Dermis blood vessel endothelial cell (primary cell): ENCODE measurements at places on chromosomes 3 and 15.

- DNase-seq = no peak
Measured at GRCh38 chr3:195916291-195916690, 7.9 kb upstream of the TNK2 start.

DNA sequence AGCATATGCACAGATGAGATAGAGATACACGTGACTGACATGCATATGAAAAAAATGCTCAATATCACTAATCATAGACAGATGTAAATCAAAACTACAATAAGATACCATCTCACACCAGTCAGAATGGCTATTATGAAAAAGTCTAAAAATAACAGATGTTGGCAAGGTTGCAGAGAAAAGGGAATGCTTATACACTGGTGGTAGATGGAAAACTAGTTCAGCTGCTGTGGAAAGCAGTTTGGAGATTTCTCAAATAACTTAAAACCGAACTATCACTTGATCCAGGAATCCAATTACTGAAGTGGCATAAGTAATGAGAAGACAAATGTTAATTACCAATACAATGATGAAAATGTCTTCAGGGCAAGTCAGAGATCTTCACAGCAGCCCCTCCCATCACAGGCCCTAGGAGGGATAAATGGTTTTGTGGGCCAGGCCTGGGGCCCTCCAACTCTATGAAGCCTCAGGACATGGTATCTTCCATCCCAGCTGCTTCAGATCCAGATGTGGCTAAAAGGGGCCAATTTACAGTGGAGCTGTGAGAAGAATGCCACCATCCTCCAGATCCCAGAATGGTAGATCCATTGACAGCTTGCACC, 71.4 kb upstream of the PLSCR4 start:
- DNase-seq = no peak

- DNase-seq = no peak
Measured at GRCh38 chr3:174547801-174548435, 311.2 kb upstream of the NAALADL2 start.

DNA sequence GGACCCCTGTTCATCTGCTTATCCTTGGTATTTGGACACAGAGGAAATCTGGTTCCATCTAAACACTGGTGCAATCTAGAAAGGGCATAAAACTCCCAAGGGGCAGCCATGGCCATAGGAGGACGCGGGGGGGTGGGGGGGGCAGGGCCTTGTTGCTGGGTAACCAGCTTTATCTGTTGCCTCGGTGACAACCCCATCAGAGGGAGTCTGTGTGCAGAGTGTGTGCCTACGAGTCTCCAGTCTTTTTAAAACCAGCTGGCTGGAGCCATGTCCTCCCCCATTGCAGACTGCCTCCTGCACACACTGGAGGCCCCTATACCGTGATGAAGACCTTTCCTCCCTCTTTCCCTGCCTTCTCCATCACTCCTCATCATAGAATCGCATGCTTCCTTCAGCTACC, 26.4 kb upstream of the CORO2B start:
- DNase-seq = no peak

- no peak for DNase-seq
Measured at GRCh38 chr3:21621181-21621651, 129.8 kb downstream of the ZNF385D start.

DNA sequence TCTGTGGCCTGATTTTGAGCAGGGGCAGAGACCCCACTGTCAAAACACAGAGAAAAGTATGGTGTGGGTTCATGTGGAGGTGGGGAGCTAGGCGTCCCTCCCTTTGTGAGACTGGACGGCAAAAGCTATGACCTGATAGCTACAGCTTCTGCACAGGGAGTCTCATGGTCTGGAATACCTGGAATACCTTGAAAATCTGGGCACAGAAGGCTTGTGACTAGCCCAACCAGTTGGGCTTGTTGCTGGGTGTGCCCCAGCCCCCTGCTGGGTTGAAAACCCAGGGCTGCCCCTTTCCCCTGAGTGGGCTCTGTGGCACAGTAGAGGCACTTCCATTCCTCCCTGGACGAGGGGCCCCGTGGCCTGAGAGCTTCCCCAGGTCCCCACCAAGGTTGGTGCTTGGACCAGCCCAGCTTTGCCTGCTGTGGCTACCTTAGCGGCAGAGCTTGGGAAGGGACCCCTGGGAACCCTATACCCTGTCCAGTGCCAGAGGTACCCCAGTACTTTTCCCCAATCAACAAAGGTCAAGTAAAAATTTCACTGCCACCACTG, 37.3 kb downstream of the SLC2A2 start:
- DNase-seq = no peak

DNA sequence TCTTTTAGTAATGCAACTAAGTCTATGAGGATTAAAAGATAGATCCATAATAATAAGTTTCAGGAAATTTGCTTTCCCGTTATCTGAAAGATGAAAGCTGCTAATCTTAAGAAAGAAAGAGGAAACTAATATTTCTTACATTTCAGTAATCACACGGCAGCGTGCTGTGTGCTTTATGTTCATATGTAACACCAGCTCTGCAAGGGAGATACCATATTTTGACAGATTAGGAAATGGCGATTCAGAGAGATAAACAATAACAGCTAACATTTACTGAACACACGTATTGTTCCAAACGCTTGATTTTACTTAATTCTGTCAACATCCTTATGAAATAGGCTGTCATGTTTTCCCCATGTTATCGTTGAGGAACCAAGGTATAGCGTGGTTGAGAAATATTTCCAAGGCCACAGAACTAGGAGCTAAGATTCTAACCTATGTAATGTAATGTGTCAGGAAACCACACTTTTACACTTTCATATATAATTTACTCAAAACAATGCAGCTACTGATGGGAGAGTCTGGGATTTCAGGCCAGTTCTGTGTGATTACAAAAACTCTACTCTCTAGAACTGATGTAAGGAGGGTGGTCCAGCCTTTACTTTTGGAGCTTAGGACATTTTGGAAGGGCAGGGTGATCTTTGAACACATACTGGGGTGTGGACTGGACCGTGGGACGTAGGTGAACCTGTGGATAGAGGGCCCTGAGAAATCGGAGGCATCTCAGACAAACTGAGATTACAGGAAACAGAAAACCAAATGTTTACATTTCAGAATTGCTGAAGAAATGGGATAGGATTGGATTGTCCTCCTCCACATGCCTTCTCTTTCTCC, 100.6 kb downstream of the IL1RAP start:
- no peak for DNase-seq

DNA sequence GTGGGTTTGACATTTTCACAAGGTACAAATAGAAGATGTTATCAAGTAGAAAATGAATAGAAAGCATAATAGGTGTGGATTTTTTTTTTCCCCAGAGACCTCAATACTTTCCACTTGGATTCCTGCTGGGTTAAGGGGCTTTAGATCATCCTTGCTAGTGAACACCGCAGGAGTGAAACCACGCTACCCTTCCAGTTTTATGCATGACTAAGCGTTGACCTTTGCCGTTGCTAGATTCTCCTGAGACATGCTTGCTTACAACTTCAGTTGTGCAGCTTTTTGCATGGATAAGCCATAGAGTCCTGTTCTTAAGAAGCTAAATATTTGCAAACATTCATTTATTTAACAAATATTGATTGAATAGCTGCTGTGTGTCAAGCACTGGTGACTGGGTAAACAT, 299.7 kb upstream of the LMCD1 start:
- no peak for DNase-seq

- no peak for DNase-seq
Measured at GRCh38 chr15:75335313-75335704, 554 bp upstream of the COMMD4 start.

- no peak for DNase-seq
Measured at GRCh38 chr3:81041331-81041730, 720.1 kb downstream of the GBE1 start.

- no peak for DNase-seq
Measured at GRCh38 chr3:38964204-38964603, 87.5 kb downstream of the SCN11A start.

- DNase-seq = no peak
Measured at GRCh38 chr3:52029053-52029452, 27.3 kb downstream of the DUSP7 start.

GRCh38 chr3:196177567-196177966, 33.6 kb downstream of the ZDHHC19 start:
- DNase-seq = no peak

GRCh38 chr3:58356054-58356453, 23.4 kb downstream of the PXK start:
- no peak for DNase-seq

DNA sequence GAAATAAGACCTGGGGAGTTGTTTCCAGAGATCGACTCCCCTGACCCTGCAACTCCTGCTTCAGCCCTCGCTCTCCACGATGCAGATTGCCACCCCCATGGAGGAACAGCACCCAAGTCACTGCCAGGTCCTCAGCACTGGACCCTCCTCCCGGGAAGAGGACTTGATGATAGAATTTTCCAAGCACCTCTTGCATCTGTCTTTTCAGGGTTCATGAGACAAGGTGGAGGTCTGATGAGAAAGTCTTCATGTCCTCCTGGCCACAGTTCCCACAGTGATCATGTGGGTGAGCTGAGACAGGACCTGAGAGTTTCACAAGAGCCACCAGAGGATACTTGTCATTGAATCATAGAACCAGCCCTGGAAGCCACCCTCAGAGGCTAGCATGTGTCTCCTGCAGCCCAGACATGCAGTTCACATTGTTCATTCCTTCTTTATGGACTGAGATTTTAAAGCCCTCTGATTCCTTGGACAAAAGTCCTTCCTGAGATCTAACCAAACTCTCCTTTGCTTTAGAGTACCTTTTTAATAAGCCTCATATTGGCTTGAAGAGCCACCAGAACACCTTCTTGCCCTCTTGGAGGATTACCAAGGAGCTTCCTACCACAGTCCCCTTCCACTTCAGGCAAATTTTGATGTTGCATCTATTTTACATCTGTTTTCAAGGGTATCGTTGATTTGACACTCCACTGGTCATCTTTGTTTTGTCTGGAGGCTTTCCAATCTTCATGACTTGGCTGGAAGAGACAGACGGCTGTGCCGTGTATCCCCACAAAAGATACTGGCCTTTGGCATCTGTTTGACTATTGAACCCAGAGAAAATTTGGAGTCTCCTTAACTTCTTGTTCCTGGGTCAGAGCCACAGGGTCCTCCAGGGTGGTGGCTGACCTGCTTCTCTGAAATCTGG, 224.8 kb upstream of the BHLHE40 start:
- no peak for DNase-seq

DNA sequence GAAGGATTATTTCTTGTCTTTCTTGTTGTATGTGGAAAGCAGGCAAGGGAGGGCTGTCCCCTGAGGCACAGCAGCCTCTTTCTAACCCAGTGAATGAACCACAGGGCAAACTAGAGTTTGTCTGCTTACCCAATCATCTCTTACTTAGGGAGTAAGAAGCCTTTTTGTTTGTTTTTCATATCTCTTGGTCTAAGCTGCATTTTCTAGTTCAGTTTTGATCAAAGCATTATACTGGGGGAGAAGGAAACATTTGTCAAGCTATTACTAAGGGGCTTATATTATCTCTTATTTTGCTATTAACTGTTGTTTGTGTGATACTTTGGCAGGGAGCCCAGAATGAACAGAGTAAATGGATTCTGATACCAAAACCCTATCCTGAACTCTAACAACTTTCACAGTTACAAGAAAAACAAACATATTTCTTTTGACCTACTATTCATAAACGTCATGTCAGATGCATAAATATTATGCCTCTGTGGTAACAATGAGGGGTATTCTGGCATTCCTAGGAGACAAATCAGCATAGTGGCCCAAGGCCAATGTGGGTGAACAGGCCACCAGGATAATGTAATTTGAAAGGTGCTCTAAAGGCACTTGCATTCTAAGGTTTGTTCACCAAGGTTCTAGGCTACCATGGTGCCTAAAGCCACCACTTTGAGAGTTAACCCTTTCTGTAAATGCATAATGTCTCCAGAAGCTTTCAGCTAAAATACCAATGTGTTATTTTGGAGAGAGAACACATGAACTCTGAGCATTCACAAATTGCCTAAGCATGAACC, 271.6 kb upstream of the ZPLD1 start:
- peak; percentile 93 for DNase-seq

DNA sequence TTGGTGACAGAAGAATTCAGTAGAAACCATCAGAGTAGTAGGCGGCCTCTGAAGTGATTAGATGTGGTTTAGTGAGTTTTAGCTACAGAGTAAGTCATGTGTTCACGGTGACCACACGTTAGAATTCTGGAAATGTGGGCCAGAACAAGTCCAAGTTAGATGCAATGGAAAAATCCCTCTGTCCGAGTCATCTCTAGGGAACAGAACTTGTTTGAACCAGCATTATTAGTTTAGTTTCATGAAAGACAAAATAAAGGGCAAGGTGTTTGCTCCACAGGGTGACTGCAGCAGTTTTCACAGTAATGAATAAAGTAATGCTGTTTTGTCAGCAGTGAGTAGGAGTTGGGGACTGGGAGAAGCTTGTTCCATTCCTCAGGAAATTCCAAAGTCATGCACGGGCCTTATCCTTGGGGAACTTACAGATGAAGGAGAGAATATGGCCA, 100.2 kb downstream of the CGNL1 start:
- peak; percentile 37 for DNase-seq

DNA sequence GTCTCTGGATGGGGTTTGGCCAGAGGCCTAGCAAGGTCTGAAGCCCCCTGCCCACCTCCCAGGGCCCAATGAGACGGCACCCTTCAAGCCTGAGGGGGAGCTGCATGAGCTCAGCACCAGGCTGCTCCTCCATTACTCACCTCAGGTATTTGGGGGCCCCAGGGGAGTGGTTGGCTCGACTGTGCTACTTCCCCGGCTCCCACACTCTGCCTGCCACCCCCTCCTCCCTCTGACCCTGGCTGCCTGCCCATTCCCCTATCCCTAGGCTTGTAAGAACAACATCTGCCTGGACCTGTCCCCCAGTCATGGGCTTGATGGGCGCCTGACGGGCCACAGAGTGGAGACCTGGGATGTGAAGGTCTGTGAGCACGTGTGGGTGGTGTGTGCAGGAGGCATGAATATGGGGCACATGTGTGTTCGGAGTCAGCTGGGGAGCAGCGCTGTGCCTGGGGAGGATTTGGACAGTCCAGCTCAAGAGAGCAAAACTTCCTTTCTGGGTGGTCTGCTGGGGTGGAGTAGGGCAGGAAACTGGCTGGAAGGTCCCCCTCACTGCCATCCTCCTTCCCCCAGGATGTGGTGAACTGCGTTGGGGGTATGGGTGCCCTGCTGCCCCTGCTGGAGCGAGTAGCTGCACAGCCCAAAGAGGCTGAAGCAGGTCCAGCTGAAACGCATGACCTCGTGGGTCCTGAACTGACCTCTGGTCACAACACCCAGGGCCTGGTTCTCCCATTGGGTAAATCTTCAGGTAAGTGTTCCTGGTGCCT, 17.4 kb downstream of the NBEAL2 start:
- no peak for DNase-seq

- DNase-seq = no peak
Measured at GRCh38 chr3:186605561-186606545, 7.0 kb upstream of the AHSG start.

DNA sequence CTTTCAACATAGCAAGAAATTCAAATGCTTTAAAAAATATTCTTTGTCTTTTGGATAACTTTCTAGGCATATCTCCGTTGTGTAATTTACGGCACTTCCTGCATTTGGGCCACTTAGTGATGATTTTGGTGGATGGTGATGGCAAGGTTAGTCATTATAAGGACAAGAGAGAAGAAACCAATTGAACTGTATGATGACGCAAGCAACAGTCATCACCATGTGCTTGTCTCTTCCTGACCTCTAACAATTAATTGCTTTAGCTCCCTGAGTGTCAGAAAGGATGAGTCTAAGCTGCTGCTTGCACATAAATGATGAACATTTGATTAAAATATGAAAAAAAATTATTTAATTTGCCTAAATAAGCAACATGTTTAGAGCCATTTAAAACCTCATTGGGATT, 11.3 kb upstream of the P2RY12 start:
- no peak for DNase-seq

GRCh38 chr3:57971975-57972374, 36.2 kb upstream of the FLNB start:
- peak; percentile 55 for DNase-seq
